ENCODE measurements at places on chromosomes 6 and 20.

GRCh38 chr6:137494281-137494987 is at the start of gene OLIG3:
Gene OLIG3 (minus strand): TSS chr6:137494394. CDS start chr6:137494170, 224 bp downstream.
- DNase-seq = peak; percentile 34

- no peak for DNase-seq
These were observed 2.2 kb downstream of the SRSF3 start for GRCh38 chr6:36596356-36596755.

- DNase-seq = no peak
These were observed 66.9 kb upstream of the CDH4 start for GRCh38 chr20:61185181-61185580.

GRCh38 chr20:59825944-59826759 is 107.3 kb downstream of the SYCP2 start:
- DNase-seq = no peak

DNA sequence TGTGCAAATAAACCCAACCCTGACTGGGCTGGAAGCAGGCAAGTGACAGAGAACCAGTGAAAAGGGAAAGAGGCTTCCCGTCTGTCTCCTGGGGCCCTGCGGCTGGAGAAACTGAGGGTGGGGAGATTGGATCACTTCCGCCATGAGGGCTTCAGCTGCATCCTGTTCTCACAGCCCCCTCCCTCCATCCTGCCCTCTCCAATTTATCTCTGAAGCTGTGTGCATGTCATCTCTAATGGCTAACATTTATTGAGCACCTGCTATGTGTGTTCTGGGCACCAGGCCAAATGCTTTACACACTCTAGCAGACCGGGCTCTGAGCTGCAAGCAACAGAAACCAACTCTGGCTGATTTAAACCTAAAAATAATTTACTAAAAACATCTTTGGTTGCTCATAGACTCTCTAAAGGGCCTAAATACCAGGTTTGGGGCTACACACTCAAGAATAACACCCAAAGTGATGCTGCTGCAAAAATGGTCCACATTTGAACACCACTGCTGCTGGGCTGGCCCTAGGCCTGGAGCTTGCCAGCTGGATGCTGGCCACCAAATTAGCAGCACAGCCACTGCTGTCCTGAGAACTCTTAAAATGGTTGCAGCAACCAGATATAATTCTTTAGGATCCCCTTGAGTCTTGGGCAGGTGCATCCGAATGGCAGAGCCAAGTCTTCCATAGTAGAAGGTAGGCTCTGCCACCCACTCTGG is 123.6 kb upstream of the LRFN2 start:
- DNase-seq = no peak

GRCh38 chr6:138944412-138944811 is 43.6 kb downstream of the REPS1 start:
- DNase-seq = no peak

DNA sequence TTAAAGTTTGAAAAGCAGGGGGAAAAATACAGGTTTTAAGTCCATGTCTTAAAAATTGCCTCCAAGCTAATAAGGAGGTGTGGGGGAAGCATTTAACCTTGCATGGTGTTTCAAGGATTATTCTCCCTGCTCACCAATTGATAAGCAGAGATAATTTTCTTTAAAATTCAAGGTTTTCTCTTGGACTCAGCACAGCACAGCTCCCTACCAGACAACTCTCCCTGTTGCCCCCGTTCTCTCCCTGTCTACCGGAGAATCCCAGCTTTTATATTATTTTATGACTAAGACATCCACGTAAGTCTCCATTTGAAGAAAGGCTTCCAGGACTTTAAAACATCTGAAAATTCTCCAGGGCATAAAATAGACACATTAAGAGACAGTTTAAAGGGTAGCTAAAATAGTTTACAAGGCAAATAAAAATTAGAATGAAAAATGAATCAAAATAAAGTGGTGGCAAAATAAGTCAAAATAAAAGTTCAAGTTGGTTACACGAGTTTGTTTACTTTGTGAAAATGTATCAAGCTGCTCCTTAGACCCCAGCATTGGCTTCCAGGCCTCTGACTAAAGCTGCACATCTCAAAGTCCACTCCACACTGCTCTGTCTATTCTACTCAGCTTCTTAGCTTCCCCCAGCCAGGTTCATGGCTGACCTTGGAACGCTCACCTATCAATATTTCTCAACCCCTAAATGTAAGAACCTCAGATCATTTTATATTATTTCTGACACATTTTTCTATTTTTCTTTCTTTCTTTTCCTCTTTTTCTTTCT is 188.6 kb upstream of the PLCB4 start:
- DNase-seq = no peak

DNA sequence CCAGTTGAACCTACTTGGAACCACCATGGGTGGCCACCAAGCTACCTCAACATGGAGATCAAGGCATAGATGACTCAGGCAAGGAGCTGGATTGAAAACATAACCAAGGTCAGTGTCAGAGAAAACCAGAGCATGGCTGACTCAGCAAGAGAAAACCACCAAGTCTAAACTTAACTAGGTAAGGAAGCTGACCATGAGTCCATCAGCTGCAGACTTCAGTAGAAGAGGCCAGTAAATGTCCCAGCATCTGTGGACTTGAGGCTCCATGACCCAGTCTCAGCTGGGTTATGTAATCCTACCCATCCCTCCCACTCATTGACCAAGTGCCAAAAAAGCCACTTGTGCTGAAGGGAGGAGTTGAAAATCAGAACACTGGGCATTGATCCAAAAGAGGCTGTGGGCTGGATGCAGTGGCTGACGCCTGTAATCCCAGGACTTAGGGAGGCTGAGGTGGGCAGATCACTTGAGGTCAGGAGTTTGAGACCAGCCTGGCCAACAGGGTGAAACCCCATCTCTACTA is 93.7 kb upstream of the CBLN4 start:
- no peak for DNase-seq

DNA sequence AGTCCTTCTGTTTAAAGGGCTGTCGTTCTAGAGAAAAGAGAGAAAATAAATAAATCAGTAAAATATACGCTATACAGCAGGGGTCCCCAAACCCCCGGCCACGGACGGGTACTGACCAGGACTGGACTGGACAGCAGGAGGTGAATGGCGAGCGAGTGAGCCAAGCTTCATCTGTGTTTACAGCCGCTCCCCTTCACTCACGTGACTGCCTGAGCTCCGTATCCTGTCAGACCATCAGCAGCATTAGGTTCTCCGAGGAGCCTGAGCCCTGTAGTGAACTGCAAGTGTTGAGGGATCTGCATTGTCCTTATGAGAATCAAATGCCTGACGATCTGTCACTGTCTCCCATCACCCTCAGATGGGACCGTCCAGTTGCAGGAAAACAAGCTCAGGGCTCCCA is 76.5 kb downstream of the ZNF217 start:
- DNase-seq = no peak

- DNase-seq = no peak
These were observed 207.1 kb upstream of the RREB1 start for GRCh38 chr6:6900569-6901204.

DNA sequence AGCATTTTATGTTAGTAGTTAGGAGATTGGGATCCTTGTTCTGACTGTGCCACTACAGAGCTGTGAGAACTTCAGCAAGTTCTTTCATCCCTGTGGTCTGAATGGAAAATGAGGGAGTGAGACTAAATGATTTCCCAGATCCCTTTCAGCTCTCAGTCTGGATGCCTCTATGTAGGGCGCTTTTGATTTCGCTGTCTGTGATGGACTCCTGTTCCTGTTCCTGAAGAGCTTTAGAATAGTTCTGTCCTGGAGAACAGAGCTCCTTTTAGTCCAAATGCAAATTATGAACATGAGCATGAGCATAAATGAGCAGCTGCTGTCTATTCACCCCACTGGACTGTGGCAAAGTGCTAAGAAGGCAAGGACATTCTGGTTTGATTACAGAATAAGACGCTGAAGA is 61.4 kb upstream of the NT5E start:
- no peak for DNase-seq

- no peak for DNase-seq
These were observed 98.3 kb downstream of the ELOVL5 start for GRCh38 chr6:53250176-53251032.

- DNase-seq = no peak
These were observed 200.9 kb upstream of the UST start for GRCh38 chr6:148545901-148546300.
